ENCODE measurements at places on chromosomes 4 and X.

GRCh38 chr4:186755550-186756519, 32.2 kb upstream of the FAT1 start:
- no peak for DNase-seq

DNA sequence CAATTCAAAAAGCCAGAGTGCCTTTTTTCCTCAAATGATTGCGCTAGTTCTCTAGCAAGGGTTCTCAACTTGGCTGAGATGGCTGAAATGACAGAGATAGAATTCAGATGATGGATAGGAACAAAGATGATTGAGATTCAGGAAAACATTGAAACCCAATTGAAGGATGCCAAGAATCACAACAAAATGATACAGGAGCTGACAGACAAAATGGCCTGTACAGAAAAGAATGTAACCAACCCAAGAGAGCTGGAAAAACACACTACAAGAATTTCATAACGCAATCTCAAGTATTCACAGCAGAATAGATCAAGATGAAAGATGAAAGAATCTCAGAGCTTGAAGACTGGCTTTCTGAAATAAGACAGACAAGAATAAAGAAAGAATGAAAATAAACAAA, 51.7 kb upstream of the MMAA start:
- DNase-seq, result no peak

- no peak for DNase-seq
These were observed 1029.0 kb upstream of the AGA start for GRCh38 chr4:178470996-178471784.

- DNase-seq, result peak; percentile 53
These were observed 257.7 kb downstream of the OPHN1 start for GRCh38 chrX:68175562-68175961.

DNA sequence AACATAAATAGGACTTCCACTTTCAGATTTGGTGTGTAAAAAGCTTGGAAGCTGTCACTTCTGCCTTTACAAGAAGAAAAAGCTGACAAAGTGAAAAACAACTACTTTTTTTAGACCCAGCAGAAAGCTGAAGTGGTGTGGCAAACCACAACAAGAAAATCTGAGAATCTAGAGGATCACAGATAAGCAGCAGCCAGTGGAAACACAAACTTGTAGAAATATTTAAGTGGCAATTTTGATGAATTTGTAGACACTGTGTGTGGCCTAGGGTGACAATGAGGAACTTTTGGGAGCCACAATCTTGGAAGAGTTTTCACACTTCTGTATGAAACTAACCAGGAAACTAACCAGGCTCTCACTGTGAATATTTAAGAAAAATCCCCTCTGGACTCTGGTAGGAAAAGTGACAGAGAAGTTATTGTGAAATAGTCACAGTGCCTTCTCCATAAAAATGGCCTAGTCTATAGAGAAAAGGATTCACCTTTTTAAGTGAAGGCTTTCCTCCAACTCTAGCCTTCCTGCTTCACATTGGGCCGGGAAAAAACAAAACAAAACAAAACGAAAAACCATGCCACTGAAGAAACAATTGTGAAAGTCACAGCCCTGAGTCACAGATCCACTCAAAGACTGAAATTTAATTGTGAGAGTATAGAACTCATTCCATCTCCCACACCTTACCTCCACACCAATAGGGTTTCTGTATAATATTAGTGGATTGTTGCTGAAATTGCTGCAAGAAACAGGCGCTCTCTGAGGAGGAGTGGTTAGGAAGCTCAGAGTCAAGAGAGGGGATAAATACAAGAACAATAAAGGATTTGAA, 26.7 kb upstream of the GUCY1A1 start:
- no peak for DNase-seq

GRCh38 chr4:52657618-52658501, 1.2 kb downstream of the USP46 start:
- peak; percentile 41 for DNase-seq
